ENCODE measurements at places on chromosomes 3 and 15.

DNA sequence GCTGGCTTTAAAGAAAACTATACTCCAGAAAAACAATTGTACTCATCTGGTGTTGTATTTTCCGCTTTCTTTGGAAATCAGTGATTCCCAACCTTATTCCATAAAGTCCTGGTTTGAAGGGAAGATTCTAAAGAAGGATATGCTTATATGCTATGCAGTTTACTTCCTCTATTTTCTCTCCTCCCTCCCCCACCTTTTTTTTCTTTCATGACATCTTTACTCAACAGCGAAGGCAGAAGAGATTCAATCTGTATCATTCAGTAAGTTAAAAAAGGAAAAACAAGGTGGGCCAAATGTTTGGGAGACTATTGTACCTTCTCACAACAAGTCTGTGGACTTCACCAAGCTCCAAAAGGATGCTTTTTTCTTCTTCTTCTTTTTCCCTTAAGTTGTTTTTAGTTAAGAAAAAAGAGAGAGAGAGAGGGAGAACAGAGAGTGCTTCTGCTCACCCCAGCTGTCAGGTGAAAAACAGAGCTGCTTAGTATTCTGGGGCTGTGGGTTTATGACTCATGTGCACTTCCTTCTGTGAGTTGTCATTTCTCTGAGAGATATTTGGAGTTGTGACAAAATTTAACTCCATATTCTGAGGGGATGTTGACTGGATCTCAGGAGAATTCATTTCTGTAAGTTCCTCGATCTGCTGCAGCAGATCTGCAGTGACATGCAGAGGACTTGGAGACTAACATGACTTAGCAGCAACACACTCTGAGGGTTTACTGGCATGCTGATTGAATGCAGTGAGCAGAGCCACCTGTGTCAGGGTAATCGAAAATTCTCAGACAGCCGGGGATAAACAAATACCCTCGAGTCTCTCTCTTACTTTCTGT, 70.7 kb downstream of the SSR3 start:
- no peak for DNase-seq

DNA sequence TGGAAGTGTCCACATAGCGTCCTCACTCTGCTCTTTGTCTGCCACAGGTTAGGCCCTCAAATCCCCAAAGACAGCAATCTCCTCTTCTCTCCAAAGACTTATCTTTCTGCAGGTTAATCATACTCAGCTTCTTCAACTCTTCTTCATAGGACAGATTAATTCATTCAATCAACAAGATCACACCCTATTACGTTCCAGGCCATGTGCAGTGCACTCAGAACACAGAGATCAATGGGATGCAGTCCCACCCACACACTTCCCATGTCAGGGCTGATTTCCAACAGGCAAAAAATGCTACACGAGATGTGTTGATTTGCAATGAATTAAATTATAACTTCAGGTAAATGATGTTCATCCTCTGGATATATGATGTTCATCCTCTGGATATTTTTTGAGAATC, 33.5 kb upstream of the ZNF639 start:
- no peak for DNase-seq

- DNase-seq, result no peak
Observed at GRCh38 chr3:179949869-179950268, 86.9 kb downstream of the PEX5L start.

- no peak for DNase-seq
Observed at GRCh38 chr3:131831608-131832007, 203.2 kb downstream of the CPNE4 start.

DNA sequence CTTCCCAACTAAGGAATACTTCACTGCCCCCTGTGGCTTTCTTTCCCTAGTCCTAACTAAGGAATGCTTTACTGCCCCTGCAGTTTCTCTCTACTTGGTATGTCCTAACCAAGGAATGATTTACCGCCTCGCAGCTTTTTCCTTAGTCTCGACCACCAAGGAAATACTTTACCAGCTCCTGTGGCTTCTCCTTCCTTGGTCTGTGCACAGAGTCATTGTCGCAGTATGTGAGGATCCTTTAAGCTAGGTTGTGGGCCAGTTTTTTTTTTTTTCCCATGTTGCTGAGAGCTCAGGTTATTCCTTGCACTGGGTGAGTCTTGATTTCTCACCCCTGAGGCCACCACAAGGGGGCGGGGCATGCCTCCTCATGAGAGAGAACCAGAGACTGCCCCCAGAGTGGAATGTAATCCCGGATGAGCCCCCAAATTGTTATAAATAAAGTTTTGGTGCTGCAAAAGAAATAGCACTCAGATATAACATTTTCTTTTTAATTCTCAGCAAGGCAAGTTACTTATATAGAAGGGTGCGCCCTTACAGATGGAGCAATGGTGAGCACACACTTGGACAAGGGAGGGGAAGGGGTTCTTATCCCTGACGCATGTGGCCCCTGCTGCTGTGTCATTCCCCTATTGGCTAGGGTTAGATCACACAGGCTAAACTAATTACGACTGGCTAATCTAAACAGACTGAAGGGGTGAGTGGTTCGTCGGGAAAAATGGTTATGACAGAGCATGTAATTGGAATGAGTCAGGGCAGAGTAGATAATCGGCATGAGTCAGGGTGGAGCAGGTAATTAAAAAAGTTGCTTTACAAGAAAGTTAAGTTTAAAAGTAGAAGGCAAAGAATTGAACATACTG, 27.0 kb downstream of the NDUFB4 start:
- no peak for DNase-seq

DNA sequence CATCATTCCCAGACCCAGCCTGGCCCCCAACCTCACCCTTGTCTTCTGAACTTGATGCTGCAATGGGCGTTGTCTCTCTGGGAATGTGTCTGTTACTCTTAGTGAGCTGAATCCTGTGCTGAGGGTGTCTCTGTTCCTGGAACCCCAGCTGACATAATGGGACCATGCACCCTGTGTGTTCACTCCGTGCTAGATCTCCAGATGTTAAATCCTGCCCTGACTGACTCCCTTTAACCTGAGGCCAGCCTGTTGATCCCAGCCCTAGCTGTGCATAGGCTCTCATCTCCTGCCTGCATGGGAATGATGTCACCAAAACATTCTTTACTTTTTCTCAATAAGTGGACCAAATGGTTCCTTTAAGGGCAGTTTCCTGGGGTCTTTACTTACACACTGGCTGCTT, 48.0 kb upstream of the UMPS start:
- no peak for DNase-seq

GRCh38 chr3:171206283-171206682, 179.8 kb upstream of the SLC2A2 start:
- DNase-seq, result no peak

DNA sequence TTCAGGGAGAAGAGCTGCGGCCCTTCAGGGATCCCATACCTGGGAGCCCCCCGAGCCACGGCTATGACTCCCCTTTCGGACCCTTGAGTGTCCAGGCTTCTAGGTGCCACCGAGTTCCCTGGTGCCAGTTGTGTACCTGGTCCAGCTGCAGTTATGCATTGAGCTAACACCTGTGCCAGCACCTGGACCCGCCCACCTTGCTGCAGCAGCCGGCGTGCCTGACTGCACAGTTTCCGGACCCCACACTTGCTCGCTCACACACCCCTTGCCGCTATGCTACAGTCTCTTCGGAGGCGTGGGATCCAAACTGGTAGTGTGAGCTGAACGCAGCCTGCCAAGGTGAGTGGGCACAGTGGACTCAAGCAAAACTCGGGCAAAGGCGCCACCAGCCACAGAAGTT, 284.5 kb upstream of the ROBO1 start:
- DNase-seq, result no peak

DNA sequence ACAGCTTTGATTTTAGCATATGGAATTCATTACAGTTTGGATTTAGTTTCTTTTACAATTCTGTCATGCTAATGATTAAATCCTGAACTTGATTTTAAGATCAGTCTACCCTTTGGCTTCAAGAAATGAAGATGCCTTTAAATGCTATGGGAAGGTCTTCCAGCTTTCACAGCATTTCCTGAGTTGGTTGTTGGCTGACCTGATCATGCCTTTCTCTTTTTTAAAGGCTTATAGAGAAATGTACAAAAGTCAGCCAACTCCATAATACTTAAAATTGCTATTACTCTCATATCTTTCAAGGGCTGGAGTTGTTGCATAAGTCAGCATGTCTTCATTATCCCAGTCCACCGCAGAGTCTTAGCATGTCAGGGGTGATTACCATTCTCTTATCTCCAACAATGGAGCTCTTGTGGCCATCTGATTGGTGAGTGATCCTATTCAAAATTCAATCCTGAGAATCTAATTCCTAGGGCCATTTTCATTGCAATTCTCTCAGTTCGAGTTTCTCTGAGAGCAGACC, 123.8 kb downstream of the GMNC start:
- DNase-seq, result no peak

DNA sequence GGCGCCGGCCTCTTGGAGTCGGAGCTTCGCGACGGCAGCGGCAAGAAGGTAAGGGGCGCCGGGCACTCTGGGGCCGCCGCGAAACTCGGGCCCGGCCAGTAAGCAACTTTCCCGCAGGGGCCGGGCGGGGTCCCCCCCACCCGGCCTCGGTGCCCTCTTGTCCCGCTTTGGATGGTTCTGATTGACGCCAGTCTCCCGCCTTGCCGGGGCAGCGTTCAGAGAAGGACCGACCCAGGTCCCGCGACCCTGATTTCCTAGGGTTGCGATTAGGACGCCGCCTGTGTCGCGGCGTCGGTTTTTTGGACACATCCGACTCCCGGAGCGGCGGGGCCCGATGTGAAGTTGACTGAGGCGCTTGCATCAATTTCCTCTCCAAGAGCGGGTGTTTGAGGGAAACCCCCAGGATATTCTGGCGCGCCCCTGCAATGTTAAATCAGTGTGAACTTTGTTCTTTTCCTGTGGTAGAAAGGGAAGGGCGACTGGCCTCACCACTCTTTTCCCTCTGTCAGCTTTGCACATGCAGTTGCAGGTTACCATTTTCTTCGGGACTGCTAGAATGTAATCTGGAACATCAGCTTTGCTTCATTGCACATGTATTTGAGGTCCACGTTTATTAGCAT, 755 bp downstream of the PDE8A start:
- DNase-seq, result no peak

DNA sequence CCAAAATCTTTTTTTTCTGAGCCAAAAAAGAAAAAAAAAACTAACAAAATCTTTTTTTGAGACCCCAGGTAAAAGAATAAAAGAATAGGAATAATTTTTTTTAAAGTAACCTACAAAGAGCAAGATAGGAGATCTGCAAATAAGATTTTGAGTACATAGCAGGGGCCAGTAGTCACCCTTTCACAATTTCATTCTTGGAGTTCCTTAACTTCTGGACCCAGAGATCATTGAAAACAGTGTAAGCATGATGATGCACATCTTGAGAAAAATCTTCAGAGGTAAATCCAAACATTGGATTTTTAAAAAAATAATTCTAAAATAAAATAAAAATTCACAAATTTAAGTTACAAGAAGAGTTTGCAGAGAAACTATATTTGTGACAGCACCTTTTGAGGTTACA, 18.8 kb downstream of the TFRC start:
- DNase-seq, result no peak

DNA sequence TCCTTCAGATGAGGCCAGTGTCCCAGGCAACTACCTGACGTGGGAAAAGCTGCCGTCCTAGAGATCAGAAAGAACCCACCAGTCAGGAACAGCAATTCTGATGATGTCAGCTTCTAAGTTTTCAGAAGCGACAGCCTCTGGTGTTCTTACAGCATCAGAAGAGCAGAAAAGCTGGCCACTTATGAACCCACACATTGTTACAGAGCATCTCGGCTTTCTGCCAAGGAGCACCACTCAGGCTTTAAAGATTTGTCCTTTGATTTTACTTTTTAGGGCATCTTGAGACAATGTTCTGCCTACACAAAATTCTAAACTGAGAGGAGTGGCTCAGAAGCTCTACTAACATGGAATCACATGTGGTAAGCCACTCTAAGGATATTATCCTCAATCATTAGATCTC, 49.7 kb upstream of the BOC start:
- no peak for DNase-seq

DNA sequence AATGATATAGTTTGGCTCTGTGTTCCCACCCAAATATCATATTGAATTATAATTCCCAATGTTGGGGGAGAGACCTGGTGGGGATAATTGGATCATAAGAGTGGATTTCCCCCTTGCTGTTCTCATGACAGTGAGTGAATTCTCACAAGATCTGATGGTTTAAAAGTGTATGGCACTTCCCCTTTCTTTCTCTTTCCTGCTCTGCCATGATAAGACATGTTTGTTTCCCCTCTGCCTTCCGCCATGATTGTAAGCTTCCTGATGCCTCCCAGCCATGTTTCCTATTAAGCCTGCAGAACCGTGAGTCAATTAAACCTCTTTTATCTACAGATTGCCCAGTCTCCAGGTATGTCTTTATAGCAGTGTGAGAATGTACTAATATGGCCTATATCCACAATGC, 126.7 kb upstream of the GMNC start:
- DNase-seq, result no peak

GRCh38 chr15:80309769-80310384, 57.9 kb upstream of the CTXND1 start:
- DNase-seq, result no peak

GRCh38 chr3:127959873-127960272, 44.8 kb downstream of the KBTBD12 start:
- DNase-seq, result no peak

GRCh38 chr3:46948830-46949671, 27.5 kb downstream of the CCDC12 start:
- no peak for DNase-seq

DNA sequence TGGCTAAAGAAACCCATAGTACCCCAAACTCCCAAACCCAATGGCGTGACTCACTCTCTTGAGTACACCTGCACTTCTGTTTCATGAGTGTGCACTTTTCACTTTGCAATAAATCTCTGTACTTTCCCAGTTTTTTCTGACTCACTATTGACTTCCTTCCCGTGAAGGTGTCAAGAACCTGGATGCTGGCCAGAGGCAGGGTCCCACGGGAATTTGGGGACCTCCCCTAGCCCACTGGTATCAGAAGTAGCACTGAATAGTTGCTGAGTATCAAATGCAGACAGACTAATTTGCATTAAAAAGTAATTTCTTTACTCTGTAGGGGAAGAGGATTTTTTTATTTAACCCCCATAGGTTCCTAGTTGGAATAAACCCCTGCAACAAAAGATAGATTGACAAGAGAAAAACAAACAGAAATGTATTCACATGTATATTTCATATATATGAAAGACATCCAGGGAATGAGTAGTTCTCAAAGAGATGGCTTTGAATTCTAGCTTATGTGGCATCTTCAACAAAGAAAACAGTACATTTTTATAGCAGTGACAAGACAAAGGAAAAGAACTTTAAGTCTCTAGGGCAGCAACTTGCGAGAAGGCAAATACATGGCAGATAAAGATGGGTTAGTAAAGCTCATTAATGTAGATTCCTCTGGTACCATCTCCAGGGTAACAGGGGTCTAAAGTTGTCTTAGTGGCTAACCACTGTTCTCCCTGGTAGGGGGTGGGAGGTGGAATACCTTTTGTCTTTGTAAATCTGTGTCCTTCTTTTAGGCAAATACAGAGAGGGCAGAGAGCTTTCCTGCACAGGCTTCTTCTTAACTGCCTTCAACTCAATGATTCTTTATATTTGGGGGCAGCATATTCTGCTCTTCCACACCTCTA, 385.5 kb upstream of the PDZRN3 start:
- DNase-seq, result no peak

GRCh38 chr3:58874795-58875194, 175.0 kb downstream of the CFAP20DC start:
- no peak for DNase-seq

- DNase-seq, result no peak
Observed at GRCh38 chr15:49492151-49492550, 69.1 kb downstream of the FGF7 start.

- no peak for DNase-seq
Observed at GRCh38 chr3:71510510-71510909, 73.0 kb downstream of the FOXP1 start.

- DNase-seq, result no peak
Observed at GRCh38 chr3:33458446-33458845, 18.2 kb upstream of the UBP1 start.
